H7 (cell line): ENCODE measurements at places on chromosomes 3 and 15. TPM values are rescaled to one million over a fixed set of nuclear protein-coding genes. Genes with fewer than 3 reads are reported as not detected.
A peak's percentile ranks its signal among the peaks of the same experiment; 100 is the strongest.

DNA sequence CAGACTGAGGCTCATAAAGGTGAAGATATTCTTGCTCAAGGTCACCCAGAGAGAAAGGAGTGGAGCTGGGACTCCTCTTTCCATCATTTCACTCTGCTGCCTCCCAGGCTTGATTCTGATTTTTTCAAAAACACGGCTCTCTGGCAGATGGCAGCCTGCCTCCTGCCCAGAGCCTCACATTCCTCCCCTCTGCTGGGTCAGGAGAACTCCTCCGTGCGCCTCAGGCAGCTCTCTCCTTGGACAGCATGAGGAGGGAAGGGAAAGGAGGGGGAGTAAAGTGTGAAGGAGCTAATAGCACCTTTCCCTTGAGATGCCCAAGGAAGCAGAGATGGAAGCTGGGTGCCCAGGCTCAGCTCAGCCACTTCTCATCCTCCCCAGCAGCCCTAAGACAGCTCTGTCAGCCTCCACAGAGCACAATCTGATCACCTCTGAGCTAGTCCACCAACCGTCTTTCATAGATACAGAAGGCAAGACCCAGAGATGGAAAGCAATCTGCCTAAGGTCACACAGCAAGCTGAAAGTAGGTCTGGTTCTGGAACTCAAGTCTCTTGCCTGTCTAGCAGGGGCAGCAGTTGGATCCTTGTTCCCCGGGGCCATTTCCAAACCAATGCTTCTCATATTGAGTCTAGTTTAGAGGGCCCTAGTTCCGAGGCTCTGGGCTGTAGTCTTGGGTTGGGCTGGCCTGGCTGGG is 3.5 kb downstream of the RLBP1 start:
- no peak for DNase-seq

COLQ gene
- 0.52 and 1.00 TPM in 2 replicates for total RNA-seq

DNA sequence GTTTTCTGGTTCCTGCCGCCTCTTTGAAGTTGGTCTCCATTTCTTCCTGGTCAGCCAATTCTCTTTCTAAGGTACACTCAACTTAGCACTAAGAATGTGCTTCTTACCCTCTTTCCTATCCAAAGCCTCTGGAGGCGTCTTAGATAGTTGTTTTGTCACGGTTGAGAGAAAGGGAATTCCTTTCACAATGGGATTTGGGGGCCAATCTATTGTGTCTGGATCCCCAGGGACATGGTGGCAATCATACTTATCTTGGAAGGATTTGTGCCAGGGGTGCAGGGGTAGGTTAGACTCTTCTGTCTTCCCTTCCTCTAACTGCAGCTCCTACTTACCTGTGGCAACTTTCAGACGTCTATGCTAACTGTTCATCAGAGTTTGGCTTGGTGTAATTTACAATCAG is 287.1 kb downstream of the SOX2 start:
- no peak for DNase-seq

- no peak for DNase-seq
Observed at GRCh38 chr3:6571448-6571847, 289.5 kb upstream of the GRM7 start.

DNA sequence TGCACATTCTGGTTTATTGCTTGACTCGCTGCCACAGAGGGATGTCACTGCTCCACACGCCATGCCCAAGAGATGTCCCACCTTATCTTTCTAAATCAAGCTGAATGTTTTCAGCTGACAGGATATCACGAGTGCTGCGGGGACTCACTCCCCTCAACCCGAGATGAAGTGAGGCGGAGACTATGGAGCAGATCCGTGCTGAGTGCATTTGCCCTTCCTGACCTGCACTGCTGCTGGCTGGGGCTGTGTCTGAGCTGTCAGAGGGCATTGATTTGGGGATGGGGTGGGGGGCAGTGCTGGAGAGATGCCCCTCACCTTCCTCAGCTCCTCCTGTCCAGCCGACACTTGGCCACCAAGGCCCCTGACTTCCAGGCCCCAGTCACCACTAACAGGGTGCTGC is 40.5 kb upstream of the CSPG4 start:
- no peak for DNase-seq

- no peak for DNase-seq
Observed at GRCh38 chr3:151428386-151428785, 32.5 kb downstream of the IGSF10 start.

DNA sequence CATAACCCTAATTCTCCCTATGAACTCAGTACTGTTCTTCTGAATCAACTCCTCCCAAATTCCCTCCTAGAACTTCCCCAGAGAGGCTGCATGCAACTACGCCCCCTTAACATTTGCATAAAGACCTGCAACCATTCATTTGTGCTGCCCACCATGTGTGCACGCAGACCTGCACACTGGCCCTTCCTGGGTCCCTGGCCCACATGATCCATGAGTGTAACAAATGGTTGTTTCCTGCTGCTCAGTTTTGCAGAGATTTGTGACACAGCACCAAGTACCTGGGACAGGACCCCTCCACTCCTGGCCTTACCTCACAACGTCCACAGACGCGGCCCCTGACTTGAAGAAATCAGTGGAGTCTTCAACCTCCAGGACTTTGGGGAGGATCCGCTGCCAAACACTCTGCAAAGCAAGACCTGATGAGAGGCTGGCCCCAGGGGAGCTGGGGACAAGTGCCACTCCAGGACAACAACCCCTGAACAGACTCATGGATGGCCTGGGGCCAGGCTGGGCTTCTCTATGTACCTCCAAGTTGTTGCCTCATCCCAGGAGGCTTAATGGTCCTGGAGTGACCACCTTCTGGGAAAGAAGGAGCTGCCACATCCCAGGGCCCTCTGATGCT is 33.8 kb downstream of the ALDH1L1 start:
- DNase-seq, result peak; percentile 8

SMCO1 gene
- not detected in 2 replicates for total RNA-seq

DAPK2 gene
- 0.41 and 1.9 TPM in 2 replicates for total RNA-seq

GRCh38 chr3:15007681-15008141 is 57.4 kb downstream of the MRPS25 start:
- no peak for DNase-seq

DNA sequence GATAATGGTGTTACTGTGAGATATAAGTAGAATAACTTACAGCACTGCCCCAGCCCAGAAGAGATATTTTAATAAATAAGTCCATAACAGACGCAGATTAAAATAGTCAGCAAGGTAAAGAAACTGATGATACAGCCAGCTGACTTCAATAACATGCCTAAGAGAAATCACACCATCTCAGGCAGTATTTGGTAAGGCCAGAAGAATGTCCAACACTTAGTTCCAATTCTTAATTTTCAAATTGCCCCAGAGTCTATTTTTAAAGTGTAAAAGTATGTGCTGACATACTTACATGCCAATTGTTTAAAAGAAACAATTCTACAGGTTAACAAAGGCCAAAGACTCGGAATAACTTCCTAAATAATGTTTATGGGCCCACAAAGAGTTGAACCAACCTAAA is 1.6 kb downstream of the GNB4 start:
- DNase-seq, result no peak

DNA sequence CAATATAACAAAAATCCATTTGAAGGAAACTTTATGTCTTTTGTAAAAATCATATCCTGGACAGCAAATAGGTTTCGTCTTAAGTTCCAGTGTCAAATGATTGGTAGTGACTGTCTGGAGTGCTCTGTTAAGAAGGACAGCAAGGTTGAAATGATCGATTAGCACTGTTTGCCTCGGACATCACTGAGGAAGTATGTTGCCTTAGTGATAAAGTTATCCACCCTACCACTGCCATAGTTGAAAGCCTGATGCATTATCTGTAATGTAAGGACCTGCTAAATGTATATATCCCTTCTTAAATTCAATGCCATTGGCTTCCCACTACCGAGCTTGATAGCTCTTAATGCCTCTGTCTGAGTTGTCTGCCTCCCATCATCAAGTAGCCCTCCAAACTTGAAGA is 70.0 kb downstream of the CFAP20DC start:
- no peak for DNase-seq

DNA sequence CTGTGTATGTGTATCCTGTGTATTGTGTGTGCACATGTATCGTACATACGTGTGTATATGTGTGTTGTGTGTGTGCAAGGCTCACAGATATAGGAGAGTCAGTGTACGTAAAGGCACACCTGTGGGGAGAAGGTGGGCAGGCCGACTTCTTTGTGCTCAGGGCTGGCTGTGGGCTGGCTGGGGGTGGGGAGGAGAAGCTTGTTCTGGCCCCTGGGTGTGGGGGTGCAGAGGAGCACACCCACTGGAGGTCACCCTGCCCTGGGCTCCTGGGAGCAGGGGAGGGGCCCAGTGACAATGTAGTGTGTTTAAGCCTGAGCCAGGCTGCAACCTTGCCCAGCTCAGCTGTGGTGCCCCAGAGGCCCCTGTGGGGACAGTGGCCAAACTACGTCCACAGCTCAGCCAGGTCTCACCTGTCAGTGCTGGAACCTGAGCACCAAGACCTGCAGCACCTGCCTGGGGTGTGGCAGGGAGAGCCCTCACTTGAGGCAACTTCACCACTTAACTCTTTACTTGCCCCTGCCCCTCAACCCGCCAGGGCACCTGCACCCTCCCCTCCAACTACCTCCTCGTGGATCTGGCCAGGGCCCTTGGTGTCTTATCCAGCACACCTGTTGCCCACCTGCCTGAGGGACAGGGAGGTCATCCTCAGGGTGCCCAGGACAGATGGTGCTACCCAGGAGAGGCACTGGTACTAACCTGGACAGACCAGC is 2.6 kb upstream of the HHATL start:
- peak; percentile 49 for DNase-seq

DNA sequence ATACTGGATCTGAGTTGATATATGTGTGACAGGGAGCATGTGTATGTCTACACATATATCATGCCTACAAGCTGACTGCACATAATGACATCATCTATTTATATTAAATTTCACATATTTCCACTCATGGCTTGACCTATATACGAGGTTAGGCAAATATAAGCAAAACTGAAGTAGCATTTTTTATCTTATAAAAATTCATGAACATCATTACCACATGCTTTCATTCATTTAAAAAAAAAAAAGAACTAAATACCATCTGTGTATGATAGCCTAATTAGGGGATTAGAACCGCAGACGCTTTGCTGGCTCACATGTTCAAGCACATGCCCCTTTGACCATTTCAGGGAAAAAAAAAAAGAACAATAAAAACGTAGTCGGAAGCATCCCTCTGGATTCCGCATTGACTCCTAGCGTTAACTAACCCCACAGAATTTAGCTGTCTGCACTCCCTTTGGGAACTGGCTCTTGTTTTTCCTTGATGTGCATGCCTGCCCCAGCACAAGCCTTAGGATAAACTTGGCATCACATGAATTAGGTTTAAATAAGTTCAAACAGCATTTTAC is 888.4 kb downstream of the ROBO1 start:
- no peak for DNase-seq

MCCC1 gene
- total RNA-seq, result 20.5 and 25.2 TPM in 2 replicates

AP3B2 gene
- 10.4 and 11.6 TPM in 2 replicates for total RNA-seq

KLF15 gene
- total RNA-seq, result 8.5 and 10.5 TPM in 2 replicates

RASGRP1 gene
- total RNA-seq, result 2.8 and 2.9 TPM in 2 replicates

DNA sequence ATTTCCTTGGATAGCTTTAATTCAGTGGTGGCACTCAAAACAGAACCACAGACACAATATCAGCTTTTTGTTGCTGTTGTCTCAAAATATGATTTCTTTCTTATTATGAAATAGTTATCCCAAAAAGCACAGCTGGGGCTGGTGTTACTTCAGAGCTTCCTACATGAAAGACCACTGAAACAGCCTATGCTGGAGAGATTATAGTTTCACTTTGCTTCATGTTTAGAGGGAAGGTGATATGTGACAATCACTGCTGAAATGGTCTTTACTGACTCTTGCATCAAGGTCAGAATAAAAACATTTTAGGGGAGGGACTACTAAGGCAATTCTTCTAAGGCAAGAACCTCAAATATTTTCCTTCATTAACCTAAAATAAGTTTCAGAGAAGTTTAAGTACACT is 190.7 kb downstream of the TNIK start:
- DNase-seq, result no peak

DNA sequence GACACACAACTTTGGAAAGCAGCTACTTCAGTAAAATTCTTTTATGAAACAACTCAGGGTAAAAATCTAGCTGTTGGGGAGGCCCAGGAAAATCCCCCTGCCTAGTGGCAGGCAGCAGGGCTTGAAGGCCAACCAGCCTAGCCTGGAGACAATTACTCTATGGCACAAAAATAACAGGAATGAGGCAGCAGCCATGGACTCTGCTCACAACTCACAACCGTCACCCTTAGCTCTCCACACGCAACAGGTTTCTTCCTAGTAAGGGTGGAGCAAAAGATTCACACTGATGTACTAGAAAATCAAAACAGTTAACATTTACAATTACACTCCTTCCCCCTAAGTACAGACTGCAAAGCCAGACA is 530 bp upstream of the FBXL22 start:
- no peak for DNase-seq
